ENCODE measurements at places on chromosomes 2 and 18. TPM values are rescaled to one million over a fixed set of nuclear protein-coding genes. Genes with fewer than 3 reads are reported as not detected.

Gene DUSP19
- not detected for total RNA-seq

Gene ACP1
- 21.1 TPM for total RNA-seq

- H3K4me3 ChIP-seq = no peak overlapping the region
- no peaks in the 10 kb centered on the region for H3K27me3 ChIP-seq
- no peaks in the 10 kb centered on the region for H3K36me3 ChIP-seq
- DNase-seq = no peak
- H3K4me1 ChIP-seq = peaks cover 10% of the 10 kb centered on the region
Observed at GRCh38 chr2:190177249-190178040, 114.9 kb upstream of the MSTN start.

DNA sequence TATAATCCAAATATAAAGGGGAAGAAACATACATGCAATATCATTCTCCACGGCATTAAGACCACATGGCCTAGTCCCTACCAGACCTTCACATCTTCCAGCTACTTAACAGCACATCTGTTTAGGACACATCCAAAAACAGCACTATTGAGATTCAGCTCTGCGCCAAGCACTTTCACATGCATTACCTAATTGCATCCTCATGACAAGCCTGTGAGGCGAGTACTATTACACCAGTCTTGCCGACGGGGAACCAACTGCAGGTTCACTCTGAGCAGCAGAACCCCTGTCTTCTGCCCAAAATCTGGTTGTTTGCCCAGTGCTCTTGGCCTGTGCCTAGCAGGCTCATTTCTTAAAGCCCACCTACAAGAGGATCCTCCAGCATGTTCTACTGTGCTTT, 66.7 kb downstream of the AAK1 start:
- H3K27ac ChIP-seq = no peak overlapping the region
- H3K4me1 ChIP-seq = peaks cover 82% of the 10 kb centered on the region
- H3K27me3 ChIP-seq = no peaks in the 10 kb centered on the region
- no peak overlapping the region for H3K4me3 ChIP-seq
- no peaks in the 10 kb centered on the region for H3K36me3 ChIP-seq
- no peak for DNase-seq

- DNase-seq = no peak
- H3K27ac ChIP-seq = no peak overlapping the region
- H3K36me3 ChIP-seq = no peaks in the 10 kb centered on the region
- H3K4me3 ChIP-seq = no peak overlapping the region
- no peaks in the 10 kb centered on the region for H3K4me1 ChIP-seq
Observed at GRCh38 chr2:133523406-133523805, 44.9 kb downstream of the NCKAP5 start.

GRCh38 chr2:102510791-102511575, 38.0 kb downstream of the SLC9A4 start:
- no peaks in the 10 kb centered on the region for H3K36me3 ChIP-seq
- H3K27ac ChIP-seq = no peak overlapping the region
- no peak overlapping the region for H3K4me3 ChIP-seq
- H3K4me1 ChIP-seq = peaks cover 4% of the 10 kb centered on the region
- H3K27me3 ChIP-seq = no peaks in the 10 kb centered on the region

DNA sequence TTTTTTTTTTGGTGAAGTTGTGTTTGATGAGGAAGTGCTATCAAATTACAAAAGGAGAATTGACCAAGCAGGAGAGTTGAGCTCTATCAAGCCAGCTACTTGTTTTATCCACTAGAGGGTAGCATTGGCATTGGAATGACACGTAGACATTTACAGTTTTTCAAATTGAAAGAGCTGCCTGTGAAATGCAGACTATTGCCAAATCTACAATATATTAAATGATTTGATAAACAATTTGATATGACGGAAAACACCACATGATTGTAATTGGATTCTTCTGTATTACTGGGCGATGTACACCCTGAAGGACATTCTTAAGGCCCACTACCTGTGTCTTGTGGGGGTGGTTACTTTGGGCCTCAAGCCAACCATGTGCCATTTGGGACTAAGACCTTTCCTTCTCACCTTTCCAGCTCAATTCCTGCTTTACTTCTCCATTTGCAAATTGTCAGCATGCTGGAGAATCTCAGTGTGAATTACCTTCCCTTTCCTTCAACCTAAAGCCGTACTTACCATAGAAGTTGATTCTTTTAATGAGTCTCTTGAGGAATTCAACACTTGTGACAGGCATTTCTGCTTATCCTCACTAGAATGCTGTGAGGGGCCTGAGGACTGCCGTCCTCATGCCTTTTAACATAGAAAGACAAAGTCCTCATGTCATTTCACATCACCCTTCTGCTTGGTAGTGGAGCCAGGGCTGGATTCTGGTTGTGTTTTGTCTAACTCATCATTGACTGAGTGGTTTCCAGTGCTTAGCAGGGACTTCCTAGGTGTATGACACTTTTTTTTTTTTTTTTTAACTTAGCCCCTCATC, 134.8 kb upstream of the THUMPD2 start:
- H3K4me1 ChIP-seq = no peaks in the 10 kb centered on the region
- no peak for DNase-seq

- no peak overlapping the region for H3K4me3 ChIP-seq
- no peaks in the 10 kb centered on the region for H3K36me3 ChIP-seq
- no peaks in the 10 kb centered on the region for H3K27me3 ChIP-seq
- no peaks in the 10 kb centered on the region for H3K4me1 ChIP-seq
- no peak for DNase-seq
Observed at GRCh38 chr2:38789691-38790090, 11.7 kb downstream of the GEMIN6 start.

GRCh38 chr2:222297600-222297935, 1.2 kb downstream of the PAX3 start:
- no peak for DNase-seq
- no peaks in the 10 kb centered on the region for H3K36me3 ChIP-seq
- H3K27me3 ChIP-seq = peaks cover 69% of the 10 kb centered on the region
- H3K4me3 ChIP-seq = no peak overlapping the region

All from stomach (tissue), 19 donors.